ENCODE measurements at places on chromosomes 2 and 18.

GRCh38 chr2:85680707-85681371, 12.8 kb upstream of the SFTPB start:
- DNase-seq: no peak

GRCh38 chr2:233331536-233331935, 22.8 kb upstream of the DGKD start:
- peak; percentile 42 for DNase-seq

DNA sequence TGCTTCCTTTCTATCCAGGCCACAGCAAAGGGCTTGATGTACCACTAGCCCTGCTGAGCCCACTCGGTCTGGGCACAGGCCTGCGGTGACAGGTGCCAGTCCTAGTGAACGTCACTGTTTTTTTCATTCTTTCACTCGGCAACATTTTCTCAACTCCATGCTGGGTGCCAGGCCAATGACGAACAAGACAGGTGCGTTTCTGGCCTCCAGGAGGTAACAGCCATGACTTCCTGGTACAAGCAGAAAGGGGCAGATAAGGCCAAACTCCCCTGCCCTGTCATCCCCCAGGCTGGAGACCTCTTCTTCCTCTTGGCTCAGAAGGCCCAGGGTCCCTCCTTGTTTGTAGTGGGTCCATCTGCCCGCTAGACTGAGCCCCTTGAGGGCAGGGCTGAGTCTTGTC, 55.7 kb upstream of the OTOF start:
- DNase-seq: no peak

GRCh38 chr18:31120594-31120993, 18.4 kb upstream of the DSC2 start:
- no peak for DNase-seq

- no peak for DNase-seq
Measured at GRCh38 chr18:79484661-79485621, 89.2 kb downstream of the NFATC1 start.

- no peak for DNase-seq
Measured at GRCh38 chr2:75547345-75548035, 13.2 kb downstream of the EVA1A start.

DNA sequence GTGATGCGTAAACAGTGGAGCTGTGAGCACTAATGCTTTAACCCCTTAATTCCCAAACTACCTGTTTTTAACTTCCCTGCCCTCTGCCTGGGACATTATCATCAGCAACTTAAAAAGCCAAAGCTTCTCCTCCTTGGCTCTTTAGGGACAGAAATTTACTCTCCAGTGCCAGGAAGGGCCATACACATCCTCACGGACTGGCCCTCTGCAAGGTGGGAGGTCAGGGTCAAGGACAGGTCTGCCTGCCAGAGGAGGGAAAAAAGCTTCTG, 21.5 kb downstream of the KCTD1 start:
- no peak for DNase-seq

DNA sequence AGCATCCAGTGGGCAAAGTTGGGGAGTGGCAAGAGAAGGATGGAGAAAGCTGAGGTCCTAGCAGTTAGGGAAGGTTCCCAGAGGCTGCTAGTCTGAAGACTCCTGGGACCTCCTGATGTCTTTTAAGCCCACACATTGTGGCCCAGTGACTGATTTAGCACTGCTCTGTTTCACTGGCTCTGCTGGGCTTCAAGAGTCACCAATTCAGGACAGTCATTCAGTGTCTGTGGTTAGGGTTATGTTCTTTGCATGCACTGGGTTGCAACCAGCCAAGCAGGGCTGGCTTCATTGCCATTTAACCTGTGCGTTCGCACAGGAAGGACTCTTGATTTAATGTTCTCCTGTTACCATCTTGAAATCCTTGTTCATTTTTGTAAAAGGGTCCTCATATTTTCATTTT, 199.2 kb downstream of the ICOS start:
- no peak for DNase-seq

DNA sequence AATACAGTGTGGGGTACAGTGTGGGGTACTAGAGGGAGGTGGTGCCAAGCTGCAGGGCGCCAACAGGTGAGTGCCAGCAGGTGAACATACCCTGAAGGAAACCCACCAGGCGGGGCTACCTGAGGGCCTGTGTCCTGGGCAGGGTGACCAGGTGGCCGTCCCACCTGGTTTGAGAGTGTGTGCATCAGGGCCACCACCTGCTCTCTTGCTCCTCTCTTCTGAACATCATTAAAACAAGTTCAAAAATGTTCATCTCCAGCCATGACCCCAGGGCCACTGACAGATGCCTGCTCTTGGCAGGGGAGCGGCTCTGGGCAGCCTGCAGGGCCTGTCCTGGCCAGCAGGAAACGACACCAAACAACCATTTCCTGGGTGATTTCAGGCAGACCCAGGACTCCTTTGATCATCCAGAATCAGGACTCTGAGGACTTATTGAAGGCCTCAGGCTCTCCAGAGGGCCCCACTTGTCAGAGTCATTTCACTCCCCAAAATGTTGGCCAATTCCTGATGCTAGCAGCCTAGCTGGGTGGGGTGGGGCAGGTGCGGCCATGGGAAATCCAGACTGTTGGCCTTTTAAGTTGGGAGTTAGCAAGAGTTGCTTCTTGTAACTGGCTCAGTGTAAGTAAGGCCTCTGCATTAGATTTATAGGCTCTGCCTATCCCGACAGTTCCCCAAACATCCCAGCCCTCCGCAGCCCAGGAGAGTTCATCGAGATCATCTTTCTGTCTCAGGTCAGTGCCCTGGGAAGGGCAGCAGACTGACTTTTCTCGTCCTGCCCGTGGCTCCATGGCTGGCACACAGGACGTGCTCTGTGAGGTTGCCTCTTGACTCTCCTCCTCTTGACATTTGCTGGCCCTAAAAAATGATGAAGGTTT, 111.5 kb upstream of the ZNF236 start:
- DNase-seq: no peak

- no peak for DNase-seq
Measured at GRCh38 chr2:71524476-71524875, 71.1 kb downstream of the DYSF start.

DNA sequence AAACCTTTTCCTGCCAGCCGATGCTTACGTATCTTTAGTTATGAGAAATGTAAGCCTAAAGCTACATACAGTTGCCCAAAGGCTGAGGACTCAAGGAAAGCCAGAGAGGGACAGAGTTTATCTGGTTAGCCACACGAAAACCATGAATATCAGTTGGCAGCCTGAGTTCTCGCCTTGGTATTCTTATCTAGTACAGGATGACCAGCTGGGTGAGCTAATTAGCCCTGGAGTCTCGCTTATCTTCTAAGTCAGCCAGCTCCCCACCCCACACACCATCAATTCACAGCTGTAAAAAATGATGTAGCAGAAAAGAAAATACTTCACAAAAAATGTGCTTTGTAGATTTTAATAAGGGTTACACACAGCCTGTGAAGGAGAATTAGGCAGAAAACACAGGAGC, 617.5 kb upstream of the SOX11 start:
- DNase-seq: no peak

DNA sequence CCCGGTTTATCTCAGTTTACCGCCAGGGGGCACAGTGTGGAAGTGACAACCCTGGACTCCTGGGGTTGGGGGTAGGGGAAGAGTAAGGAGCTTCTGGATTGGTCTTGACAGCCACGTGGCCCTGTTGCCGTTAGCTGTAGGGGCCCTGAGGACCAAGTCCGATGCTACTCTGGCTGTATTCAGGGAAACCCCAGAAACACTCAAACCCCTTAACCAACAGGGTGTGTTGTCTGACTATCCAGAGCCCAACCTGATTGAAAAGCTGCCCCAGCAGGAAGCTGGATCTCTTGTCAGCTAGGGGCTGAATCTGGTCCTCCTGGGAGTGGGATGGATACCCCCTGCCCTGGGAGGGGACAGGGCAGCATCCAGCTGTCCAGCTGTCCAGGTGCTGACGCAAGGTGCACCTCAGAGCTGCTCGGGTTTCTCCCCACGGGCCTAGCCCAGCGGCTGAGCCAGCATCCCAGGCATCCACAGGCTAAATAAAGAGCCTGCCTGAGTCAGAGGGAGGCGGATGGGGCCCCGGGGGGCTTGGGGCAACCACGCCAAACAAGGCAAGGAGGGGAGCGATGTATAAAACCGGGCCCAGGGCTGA, 3.1 kb upstream of the GMPPA start:
- peak; percentile 36 for DNase-seq

DNA sequence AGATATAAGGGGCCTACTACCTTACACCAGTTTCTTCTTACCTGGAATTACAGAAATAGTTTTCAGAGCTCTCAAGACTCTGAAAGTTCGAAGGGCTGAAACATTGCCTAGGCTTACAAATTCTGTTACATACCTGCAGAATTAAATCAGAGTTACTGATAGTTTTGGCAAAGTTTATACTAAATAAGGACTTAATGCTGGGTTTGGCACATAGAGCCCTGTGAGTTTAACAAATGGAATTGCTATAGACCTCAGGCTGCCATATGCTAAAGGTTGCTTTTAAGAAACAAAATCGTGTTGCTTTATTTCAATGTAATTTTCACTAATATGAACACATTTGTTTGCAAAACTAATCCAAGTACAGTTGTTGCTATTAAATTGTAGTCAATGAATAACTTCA, 40.1 kb downstream of the SCN3A start:
- DNase-seq: no peak

DNA sequence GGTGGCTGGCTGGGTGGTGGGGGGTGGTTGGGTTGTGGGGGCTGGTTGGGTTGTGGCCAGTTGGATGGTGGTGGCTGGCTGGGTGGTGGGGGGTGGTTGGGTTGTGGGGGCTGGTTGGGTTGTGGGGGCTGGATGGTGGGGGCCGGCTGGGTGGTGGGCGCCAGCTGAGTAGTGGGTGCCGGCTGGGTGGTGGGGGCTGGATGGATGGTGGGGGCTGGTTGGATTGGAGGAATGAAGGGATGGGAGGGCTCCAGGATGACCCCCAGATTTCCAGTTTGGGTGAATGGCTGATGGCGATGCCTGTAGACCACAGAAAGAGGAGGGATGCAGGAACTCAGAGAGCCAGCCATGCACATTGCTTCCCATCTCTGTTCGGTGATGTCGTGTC, 26.8 kb upstream of the GPR17 start:
- no peak for DNase-seq

- DNase-seq: no peak
Measured at GRCh38 chr2:207235621-207236020, 69.9 kb upstream of the KLF7 start.

- DNase-seq: no peak
Measured at GRCh38 chr2:74959106-74959751, 786 bp downstream of the POLE4 start.

DNA sequence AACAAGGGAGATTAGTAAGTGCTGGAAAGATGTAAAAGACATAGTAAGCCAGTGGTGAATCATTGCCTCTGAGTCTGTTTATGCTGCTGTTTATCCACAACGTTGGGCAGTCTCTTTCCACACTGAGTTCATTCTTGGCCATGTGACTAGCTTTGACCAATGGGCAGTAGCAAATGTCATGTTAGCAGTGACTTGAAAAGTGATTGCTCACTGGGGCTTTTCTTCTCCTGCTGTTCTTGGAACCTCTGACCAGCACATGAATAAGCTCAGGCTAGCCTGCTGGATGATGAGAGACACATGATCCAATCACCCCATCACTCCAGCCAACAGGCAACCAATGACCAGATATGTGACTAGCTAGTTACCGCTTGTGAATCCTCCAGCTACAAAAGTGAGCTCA, 360.4 kb downstream of the SLC4A3 start:
- DNase-seq: no peak

- DNase-seq: no peak
Measured at GRCh38 chr2:177172034-177172880, 40.3 kb upstream of the HNRNPA3 start.

- no peak for DNase-seq
Measured at GRCh38 chr18:11672846-11673454, 16.1 kb upstream of the GNAL start.

GRCh38 chr2:38387887-38388286, 10.8 kb upstream of the ATL2 start:
- no peak for DNase-seq

- DNase-seq: no peak
Measured at GRCh38 chr2:231666171-231667095, 41.9 kb upstream of the PTMA start.

Data from stimulated activated CD8-positive, alpha-beta memory T cell treated with anti-CD3 and anti-CD28 coated beads, Interleukin-15, amount 100 ng/mL, for 48 hours (primary cell).